Renal cortex interstitium (tissue), 15 donors: ENCODE measurements at places on chromosomes 2 and 18. TPM values are rescaled to one million over a fixed set of nuclear protein-coding genes. Genes with fewer than 3 reads are reported as not detected.

Gene REG1B
- not detected for polyA plus RNA-seq

DNA sequence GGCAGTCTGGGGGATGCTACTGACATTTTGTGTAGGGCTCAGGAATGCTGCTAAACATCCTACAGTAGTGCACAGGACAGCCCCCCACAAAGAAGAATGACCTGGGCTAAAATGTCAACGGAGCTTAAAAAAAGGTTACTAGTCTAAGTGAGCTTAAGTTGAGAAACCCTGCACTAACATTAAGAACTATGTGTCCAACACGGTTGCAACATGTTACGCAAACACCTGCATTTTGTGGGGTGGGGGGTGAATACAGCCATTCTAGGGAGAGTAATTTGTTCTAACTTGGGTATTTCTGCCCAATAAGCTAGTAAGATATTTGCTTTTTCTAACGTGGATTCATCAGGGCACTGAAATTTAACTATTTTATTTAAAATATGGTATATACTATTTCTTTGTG is 57.9 kb downstream of the SLC8A1 start:
- DNase-seq: no peak

Gene ANKRD30B
- polyA plus RNA-seq: 0.14 TPM

DNA sequence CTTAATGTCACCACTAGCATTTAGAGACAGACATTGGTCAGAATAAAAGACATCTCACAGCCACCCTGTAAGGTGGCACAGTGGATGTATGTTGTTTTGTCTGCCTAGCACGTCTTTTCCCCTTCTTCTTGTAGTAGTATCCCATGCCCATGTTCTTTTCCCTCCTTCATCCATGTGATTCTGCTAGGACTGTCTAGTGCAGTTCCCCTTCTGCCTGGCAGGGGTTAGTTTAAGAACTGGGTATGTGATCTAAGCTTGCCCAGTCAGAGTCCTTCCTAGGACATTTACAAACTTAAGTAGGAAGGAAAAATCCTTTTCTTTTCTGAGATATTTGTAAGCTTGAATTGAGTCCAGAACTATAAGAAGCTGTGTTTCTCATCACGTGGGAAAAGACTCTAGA is 172.3 kb downstream of the BABAM2 start:
- no peak for DNase-seq

DNA sequence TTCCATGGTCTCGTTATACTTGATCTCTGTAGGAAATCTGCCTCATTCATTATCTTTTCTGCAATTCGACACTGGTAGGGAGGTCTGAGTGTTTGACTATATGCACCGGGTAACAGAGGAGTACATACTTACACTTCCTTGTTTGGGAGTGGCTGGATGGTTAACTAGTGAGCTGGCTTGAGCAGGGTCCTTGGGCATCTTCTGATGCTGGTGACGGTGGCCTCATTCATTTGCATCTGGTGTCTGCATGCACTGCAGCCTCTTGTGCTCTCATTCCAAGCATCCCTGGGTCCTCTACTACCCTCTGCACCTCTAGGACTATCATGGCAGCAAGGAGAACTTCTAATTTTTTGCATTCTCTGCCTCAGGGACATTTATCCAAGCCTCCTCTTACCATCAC is 100.0 kb upstream of the TCF4 start:
- no peak for DNase-seq

DNA sequence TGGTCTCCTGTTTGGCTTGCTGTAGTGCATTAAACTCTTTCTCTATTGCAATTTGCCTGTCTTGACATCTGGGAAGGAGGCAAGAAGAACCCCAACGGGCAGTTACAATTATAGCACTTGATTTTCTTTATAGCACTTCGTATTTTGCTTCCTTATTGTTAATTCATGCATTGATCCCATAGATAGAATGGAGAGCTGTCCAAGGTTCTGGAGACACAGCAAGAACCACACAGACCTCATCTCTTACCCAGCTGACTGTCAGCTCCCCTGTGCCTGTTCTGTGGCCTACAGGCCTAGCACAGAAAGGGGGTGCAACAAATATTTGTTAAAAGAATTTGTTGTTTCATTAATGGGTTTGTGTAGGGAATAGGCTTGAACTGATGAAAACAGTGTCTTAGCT is 194.3 kb downstream of the GALNT1 start:
- no peak for DNase-seq

- no peak for DNase-seq
Observed at GRCh38 chr18:67318651-67319050, 197.9 kb downstream of the DSEL start.

DNA sequence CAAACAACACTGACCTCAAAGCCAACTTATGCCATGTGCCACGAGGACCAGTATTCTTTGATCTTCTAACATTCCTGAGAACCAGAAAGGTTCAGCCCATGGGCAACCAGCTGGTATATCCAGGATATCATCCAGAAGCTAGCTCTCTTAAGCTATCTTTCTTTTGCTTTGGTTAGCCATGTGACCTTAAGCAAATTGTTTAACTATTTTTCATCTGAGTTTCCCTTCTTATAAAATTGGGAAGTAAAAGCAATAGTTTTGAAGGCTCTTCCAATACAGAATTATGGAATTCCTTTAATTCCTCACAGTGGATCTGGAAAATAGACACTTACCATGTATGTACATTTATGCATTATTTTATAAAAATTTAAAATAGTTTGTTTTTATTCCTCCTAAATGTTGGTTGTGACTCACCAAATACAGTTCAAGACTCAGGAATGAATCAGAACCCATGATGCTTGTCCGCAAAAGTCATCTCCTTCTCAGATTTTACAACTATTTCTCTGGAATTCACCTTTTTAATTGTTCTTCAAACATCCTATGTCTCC is 435.7 kb downstream of the ZEB2 start:
- DNase-seq: no peak

DNA sequence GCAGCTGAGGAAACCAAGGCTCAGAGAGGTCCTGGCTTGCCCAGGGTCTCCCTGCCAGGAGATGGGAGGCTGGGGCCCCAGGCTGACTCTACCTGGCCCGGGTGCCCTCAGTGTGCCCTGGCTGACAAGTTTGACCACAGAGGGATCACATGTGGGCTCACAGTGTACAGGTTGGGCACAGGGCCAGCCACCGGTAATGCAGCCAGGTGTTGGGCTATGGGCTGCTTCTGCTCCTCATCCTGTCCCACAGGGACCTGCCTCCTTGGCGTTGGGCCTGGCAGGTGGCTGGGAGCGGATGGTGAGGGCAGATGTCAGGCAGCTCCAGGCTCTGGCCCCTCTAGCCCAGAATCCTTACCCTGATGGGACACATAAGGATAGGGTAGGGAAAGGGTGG is 250.5 kb downstream of the LOXHD1 start:
- no peak for DNase-seq

DNA sequence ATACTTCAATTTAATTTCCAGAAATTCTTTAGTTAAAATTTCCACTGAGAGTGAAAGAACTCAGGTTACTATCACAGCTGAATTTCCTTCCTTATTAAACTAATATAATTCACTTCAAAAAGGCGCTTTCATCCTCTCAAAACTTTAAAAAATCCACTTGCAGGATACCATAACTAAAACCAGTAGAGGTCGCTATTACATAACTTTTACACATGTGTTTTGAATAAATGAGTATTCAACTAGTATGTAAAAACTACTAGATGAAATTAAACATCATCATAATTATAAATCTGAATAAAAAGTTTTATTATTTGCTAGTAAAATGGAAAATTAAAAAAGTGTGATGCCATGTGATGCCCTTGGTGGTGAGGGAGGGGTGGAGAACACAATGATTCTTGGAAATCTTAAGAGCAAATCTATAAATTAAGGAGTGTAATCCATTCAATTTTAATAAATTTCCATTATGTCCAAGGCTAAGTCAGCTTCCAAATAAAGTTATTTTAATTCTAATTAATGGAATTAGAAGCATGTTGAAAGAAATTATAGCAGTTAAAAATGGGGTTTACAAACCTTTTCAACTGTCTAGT is 61.4 kb downstream of the SOS1 start:
- DNase-seq: no peak

Gene POTEI
- 0.11 TPM for polyA plus RNA-seq

- DNase-seq: no peak
Observed at GRCh38 chr2:225337183-225337582, 62.3 kb upstream of the NYAP2 start.

GRCh38 chr2:198054299-198054698 is 249.9 kb downstream of the PLCL1 start:
- DNase-seq: no peak

DNA sequence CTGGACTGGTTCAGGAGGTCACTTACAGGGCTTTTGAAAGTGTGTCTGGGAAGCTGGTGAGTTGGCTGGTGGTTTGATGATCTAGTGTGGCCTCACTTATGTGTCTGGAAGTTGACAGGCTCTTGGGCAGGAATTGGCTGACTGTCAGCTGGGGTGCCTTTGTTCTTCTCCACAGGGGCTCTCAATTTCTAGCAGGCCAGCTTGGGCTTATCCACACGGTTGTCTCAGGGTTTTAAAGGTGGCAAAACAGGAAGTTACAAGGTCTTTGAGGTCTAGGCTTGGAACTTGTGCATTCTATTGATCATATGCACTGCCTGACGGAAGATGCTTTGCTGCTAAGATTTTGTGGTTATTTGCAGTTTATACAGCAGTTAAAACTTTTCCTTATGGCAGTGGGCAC is 52.0 kb upstream of the CELF4 start:
- DNase-seq: no peak

DNA sequence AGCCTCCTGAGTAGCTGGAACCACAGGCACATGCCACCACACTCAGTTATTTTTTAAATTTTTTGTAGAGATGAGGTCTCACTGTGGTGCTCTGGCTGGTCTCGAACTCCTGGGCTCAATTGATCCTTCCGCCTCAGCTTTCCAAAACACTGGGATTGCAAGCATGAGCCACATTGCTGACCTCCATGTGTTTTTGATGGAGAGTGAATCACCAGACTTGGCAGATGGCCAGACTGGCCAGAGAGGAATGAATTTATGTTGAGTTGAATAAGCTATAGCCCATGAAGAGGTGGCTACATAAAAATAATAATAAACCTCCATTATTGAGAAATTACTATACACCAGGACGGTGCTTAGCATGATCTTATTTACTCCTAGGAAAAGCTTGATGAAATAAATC is 91.5 kb downstream of the MREG start:
- no peak for DNase-seq

Gene DSG3
- polyA plus RNA-seq: not detected

GRCh38 chr2:187174582-187174981 is 273.5 kb downstream of the CALCRL start:
- DNase-seq: no peak

Gene CASP8
- polyA plus RNA-seq: 15.3 TPM
